Activated CD4-positive, CD25-positive, alpha-beta regulatory T cell (primary cell): ENCODE measurements at places on chromosomes 7 and 10.

- DNase-seq: no peak
Observed at GRCh38 chr7:112665709-112666108, 124.5 kb downstream of the TMEM168 start.

GRCh38 chr10:105063796-105064195 lies 422.7 kb downstream of the SORCS3 start:
- DNase-seq: no peak

- DNase-seq: no peak
Observed at GRCh38 chr10:120019568-120019967, 127.0 kb downstream of the SEC23IP start.

- no peak for DNase-seq
Observed at GRCh38 chr7:17146621-17147020, 151.8 kb upstream of the AHR start.
